ENCODE measurements at places on chromosomes 6 and 20.

DNA sequence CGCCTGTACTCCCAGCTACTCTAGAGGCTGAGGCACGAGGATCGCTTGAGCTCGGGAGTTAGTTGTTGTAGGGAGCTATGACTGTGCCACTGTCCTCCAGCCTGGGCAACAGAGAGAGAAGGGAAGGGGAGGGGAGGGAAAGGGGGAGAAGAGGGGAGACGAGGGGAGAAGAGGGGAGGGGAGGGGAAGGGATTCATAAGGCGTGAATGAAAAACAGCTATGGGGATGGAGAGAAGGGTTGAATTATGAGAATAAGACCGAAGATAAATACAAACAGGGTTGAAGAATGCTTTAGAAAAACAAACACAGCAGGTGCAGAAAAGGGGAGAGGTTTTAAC lies 106.0 kb downstream of the TRIM27 start:
- no peak for DNase-seq

DNA sequence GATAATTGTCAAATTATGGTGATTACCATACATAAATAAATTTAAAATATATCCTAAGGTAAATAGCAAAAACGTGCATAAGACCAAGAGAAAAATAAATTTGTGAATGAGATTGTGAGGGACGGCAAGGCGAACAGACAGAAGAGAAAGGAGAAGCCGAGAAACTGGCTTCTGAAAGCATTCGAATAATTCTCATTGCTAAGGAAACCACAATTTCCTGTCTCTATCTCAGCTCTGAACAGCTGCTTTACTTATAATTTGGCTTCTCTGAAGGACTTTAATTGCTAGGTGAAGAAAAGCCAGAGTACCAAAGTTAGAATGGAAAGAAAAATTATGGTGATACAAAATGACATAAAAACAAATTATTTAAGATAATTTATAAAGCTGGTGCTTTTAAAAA lies 79.0 kb upstream of the RGS17 start:
- peak; percentile 48 for DNase-seq

DNA sequence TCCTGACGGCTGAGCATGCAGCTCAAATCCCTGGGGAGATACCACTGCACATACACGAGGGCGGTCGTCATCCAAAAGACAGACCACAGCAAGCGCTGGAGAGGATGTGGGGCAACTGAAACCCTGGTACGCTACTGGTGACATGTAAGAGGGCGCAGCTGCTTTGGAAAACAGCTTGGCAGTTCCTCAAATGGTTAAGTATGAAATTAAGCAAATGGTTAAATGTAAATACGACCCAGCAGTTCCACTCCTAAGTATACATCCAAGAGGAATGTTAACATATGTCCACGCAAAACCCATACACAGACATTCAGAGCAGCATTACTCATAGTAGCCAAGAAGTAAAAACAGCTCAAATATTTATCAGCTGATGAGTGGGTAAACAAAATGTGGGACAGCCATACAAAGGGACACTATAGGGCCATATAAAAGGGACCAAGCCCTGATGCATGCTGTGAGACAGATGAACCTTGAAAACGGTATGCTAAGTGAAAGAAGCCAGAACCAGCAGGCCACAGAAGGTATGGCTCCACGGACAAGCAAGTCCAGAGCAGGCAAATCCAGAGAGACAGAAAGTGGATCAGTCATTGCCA lies 38.5 kb downstream of the RIPOR3 start:
- DNase-seq: no peak

DNA sequence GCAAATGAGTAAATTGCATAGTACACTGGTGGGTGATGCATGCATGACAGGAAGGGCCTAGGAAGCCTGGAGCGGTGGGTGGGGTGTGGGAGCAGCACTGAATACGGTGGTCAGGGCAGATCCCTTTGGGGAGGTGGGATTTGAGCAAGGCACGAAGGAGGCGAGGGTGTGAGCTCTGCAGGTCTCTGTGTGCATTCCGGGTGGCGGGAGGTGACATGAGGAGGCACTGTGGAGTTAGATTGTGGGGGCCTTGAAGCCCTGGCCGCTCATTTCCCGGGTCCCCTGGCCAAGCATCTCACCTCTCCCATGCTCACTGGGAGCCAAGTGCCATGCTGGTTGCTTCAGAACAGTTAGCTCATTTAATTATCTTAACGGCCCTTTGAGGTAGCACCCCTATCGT lies 6.2 kb upstream of the SPDEF start:
- DNase-seq: no peak

GRCh38 chr20:52060794-52061714 lies 130.5 kb downstream of the ZFP64 start:
- no peak for DNase-seq

DNA sequence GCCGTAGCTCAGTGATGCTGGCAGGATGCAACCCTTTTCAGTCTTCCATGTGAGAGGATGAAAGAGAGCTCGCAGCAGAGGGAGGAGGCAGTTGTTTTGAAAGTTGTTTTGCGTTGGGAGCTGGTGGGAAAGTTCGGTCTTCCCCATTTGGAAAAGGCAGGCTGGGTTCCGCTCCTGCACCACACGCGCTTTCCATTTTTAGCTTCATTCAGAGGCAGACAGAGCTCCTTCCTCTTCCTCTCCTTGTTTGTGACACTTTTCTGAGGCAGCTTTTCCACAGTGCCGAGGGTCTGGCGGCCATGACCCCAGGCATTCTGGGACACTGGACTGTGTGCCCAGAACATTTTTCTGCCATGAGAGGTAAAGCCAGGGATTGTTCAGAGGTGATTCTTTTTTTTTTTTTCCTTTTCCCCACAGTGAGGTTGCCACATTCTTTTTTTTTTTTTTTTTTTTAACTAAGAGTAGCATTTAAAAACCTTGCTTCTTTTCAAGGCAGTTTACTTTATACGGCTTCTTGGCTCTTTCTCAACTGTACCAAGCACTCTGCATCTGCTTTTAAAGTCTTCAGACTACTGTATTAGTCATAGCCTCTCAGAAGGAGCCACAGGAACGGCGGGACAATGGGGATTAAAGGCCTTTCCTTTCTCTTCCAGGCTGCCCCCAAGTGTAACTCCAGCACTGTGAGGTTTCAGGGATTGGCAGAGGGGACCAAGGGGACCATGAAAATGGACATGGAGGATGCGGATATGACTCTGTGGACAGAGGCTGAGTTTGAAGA lies 1.6 kb downstream of the PRDM1 start:
- no peak for DNase-seq

- no peak for DNase-seq
These were observed 38.6 kb downstream of the PREP start for GRCh38 chr6:105364243-105364642.

- DNase-seq: no peak
These were observed 82.2 kb downstream of the SOD2 start for GRCh38 chr6:159610881-159611280.
